ENCODE measurements at places on chromosomes 12 and 14.

DNA sequence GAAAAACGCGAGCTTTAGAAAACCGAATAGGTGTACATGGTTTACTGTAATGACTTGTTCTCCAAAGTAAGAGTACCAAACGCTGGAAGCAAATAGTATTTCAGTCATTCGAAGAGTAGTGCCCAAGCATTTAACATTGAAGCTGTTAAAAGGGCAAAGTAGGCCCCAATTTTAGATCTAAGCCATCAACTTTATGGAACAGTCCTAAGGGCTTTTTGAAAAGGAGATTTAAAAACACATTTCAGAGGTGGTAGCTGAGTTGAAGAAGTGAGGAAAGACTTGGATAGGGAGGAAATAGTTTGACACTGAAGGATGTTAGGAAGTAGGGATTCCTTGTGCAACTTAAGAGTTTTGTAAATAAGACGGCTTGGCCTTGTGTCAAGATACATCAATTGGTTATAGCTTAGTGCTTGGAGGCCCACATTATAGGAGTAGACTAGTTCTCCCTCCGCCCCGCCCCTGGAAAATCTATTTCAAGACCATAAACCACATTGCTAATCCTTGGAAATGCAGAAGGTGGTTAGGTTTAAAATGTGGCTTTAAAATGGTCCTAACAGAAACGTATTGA lies 783 bp upstream of the TUBA1B start:
- peak; percentile 32 for DNase-seq

DNA sequence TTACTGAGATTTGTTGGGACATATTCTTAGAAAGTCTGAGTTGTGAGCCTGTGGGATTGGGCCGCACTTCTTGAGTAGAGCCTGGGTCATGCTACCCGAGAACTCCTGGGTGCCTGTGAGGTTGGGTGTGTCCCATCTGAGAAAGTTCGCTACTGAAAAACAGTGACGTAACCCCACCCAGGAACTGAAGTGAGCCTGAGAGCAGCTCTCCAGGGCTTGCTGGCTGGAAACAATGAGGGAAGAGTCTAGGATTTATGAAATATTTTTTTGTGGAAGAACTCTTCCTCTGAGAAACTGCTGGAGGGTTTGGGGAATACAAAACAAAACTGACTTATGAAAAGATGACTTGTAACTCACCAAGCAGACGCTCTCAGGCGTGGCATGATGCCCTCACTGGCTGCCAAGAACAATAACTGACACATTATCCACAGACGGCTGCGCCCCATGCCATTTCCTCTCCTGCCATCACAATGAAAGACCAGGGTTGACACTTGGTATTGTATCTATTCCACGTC lies 69.2 kb downstream of the RASSF3 start:
- no peak for DNase-seq

DNA sequence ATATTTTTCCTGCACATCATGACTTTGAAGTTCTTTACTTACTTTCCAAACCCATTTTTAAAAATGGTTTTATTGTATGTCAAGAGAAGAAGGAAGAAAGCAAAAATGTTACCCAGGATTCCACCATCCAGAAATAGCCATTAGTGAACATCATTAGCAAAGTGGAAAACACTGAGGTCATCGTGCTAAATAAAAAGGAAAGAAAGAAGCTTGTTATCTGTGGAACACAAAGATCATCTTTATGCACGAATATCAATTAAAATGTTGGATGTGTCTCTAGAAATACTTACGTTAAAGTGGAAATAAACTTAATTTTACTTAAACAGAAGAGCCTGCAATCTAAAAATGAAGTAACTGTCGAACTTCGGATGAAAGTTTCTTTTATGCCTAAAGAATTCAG lies 27.3 kb downstream of the SFSWAP start:
- DNase-seq, result no peak

DNA sequence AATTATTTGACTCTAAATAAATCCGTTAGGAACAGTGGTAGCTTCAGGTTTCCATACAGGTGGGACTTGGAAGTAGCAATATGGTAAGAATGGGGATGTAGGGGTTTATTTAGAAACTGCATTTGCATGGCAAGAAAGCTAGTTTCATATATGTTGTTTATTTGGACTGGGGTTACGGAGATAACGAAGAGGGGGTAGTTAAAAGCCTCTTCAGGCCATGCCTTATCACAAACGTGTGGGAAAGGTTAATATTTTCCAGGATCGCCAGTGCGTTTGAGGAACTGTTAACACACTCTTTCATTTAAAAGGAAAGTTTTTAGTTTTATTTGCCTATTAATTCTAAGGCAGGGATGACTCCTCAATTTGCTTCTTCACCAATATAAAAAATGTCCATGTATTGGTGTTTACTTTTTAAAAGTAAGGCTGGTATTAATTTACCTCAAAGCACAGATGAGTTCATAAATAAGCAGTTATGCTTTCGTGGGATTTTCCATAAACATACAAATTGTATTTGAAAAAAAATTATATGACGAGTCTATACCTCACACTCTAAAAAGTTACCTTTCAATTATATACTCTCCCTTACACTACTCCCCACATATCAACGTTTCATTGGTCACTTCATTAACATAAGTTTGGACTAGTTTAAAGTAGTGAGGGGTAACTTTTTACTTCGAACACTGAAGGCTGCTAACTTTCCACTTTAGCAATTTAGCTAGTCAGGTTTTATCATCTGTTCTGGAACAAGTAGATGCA lies 814 bp downstream of the RAB2B start:
- no peak for DNase-seq

DNA sequence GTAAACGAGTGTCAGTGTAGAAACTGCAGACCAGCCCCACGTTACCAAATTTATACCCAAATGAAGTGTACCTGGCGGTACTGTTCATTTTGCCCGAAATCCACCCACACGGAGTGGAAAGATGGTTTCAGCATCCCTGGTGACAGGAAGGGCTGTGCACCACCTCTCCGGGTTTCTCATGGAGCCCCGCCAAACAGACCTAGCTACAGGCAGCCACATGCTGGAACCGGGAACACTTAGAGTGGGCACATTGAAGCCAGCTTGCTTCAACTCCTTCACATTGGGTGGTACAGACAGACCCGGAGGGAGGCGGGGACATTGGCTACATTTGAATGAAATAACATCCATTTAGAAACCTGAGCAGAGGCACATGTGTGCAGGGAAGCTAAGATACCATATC lies 84.4 kb downstream of the PPP2R5C start:
- no peak for DNase-seq

DNA sequence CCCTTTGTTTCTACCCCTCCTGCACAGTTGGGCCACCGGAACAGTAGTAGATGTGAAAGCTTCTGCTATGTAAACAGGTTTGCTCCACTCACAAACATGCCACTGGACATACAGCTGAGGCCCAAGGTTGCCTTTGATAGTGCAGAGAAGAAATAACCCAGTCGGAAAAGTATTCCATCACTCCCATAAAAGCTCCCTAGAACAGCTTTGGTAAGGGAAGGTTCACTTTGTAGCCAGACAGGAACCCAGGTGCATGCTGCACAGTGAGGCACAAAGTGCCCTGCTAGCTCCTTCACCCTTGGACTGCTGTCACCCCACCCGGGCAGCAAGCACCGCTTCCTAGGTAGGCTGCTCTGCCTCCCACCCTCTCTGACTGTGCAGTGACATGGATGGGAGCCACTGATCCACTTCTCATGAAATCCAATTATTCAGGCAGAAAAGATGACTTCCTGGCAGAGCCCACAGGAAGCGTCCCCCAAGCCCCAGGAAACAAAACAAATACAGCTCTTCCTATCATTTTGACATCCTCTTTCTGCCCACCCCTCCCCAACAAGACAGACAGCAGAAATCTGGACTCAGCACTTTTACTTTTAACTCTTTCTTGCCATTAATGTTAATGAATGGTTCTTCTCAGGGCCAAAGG lies 100.2 kb downstream of the SRGAP1 start:
- DNase-seq, result no peak

GRCh38 chr12:105562199-105562971 lies 231.9 kb downstream of the C12orf75 start:
- DNase-seq, result no peak

DNA sequence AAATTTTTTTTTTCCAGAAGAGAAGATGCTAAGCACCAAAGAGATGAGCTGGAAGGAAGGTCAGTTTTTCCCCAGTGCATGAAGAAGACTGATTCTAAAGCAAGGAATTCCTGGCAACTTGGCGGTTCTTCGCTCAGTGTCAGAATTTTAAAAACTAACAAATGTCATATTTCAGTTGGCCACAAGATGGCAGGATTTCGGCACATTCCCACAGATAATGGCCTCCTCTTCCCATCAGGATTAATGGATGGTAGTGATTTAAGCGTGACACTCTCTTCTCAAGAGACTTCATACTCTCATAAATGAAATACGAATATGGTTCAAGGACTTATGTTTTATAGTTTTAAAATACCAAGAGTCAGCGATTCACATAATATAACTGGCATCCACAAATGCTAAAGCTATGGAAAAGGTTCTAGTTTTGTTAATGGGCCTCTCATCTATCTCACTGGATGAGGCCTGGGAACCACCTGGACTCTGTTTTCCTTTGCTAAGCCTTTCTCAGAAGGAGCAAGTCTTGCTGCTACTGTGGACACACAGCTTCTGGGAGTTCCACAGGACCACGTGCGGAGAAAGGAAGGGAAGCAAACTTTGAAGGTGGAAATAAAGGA lies 46.1 kb upstream of the PTPRO start:
- peak; percentile 6 for DNase-seq

DNA sequence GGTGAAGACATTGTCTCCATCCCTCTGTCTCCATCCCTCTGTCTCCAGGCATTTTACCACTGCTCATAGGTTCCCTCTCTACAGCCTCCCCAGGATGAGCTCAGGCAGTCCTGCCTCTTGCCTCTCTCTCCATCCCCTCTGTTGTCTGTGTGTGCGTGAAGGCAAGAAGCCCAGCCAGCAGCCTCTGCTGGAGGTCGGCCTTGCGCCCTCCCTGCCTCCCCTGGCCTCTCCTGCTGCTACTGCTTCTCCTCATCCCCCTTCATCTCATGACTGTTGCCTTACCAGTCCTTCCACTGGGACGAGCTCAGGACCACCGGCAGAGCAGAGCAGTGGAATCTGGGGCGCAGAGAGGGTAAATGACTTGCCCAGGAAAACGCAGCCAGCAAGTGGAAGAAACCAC lies 3.2 kb downstream of the KRT80 start:
- DNase-seq, result no peak

DNA sequence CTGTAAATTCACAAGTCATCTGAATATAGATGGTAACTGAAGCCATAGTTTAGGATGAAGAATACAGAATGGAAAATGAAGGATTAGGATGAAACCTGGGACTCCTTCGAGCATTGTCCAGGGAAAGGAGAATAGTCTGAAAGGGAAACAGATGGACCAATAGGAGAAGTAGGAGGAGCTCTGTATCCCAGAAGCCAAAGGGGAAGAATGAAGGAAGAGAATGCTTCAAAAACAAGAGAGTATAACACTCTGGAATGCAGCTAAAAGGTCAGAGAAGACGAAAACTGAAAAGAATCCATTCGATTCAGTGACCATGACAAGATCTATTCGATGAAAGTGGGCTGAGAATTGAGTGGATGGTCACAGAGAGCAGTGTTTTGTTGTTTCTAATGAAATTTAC lies 1.0 kb downstream of the GMFB start:
- DNase-seq, result no peak

GRCh38 chr14:54857830-54858269 lies 44.8 kb downstream of the GCH1 start:
- peak; percentile 58 for DNase-seq

DNA sequence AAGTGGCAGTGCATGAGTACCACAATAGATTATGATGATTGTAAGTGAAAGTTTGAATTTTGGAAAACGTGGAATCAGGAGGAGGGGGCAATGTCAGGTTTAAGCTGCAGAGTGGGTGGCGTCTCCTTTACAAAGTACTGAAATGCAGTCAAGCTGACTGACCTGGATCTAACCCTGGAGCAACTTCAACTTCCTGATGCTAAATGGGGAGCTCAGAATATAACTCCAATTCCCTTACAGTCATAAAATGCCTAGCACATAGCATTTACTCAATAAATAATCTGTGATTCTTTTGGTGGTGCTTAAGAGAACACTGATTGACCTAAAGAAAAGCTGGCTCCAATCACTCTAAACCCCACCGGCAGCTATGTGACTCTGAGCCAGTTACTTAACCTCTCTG lies 38.5 kb downstream of the CCDC60 start:
- no peak for DNase-seq

DNA sequence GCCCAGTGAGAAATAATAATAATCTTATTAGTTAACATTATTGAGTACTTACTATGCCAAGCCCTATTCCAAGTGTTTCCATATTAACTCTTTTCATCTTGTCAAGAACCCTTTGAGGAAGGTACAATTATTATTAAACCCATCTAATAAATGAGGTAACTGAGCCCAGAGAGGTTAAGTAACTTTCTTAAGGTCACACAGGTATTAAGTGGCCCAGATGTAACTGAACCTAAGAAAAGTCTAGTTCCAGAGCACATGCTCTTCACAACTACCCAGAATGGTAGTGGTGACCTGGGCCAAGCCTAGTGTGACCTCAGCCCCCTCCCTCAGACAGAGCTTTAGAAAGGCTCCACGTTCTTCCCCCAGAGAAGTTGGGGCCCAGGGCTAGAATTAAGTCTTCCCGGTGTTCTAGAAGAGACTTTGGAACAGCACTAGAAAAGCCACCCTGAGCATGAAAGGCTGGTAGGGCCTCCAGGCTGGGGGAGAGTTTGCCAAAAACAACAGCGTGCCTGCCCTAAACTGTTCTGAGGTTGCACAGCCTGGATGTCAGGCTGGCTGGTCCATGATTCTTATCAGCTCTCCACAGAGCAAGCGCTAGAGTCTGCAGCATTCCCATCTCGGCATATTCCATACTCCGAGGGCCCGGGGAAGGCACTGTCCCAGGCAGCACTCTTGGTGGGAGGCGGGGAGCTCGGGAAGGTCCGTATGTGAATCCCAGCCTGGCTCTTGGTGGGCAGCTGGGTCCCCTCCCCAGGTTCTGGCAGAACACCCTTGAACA lies 41.3 kb upstream of the CTDSP2 start:
- DNase-seq, result no peak

GRCh38 chr14:52078095-52078531 lies 9.3 kb upstream of the NID2 start:
- no peak for DNase-seq

DNA sequence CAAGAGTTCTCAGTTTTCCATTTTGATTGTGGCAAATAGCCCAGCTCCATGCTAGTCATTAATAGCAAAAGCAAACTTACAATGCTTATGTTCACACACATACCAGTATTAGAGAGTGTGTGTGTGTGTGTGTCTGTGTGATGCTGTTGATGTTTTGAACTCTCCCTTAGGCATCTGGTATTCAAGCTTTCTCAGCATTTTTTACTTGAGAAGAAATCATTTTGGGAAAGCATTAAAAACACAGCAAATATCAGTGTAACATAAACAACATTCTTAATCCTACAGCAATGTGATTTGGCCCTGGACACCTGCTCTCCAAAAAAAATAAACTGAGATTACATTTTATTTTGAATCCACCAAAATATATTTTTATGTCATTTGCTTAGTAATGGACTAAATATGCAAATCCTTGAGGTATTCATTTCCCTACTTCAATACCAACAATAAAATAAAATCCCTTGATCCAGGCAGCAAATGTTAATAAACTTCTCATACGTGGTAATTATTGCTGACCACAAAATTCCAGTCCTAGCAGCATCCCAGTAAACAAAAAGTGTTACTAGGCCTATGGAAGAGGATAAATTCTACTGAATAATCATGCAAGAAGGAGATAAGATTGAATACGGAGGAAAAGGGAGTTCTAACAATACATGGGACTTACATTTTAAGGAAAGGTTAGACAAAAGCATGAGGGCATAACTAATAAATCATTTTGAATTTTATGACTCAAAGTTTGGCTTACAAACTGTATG lies 249.5 kb upstream of the CLEC14A start:
- no peak for DNase-seq

- no peak for DNase-seq
These were observed 160.6 kb upstream of the FRMD6 start for GRCh38 chr14:51491036-51491545.
